Hematopoietic multipotent progenitor cell (in vitro differentiated cells): ENCODE measurements at places on chromosomes 3 and 15. TPM values are rescaled to one million over a fixed set of nuclear protein-coding genes. Genes with fewer than 3 reads are reported as not detected.
A peak's percentile ranks its signal among the peaks of the same experiment; 100 is the strongest.

The XYLB gene
- total RNA-seq, result 1.9 TPM

DNA sequence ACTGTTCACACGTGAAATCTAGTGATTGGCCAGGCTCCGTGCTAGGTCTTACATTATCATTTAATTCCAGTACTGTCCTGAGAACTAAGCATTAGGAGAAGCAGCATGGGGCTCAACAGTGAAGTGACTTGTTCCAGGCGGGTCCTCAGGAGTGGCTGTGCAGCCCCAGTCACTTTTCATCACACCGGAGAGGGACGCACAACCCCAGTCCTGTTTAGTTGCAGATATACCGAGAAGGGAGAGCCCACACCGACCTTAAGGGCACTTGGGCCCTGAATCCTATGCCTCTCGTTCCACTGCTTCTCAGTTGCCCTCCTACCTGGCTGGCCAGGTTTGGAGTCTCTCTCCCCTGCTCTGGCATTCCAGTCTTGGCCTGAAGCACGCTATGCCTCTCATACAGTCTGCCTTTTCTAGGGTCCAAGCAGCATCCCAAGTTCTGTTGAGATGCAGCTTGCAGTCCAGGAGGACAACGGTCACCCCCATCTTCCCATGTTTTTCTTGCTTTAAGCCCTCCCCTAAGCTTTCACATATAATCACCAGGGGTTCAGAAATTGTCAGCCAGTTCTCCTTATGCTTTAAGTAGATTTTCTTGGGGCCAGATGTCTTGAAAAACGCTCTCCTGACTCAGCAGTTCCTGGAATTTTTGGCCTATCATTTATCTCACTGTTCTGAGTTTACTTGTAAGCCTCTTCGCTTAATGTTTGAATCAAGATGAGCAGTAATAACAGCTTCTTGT lies 10.1 kb downstream of the FAM131A start:
- DNase-seq, result no peak

DNA sequence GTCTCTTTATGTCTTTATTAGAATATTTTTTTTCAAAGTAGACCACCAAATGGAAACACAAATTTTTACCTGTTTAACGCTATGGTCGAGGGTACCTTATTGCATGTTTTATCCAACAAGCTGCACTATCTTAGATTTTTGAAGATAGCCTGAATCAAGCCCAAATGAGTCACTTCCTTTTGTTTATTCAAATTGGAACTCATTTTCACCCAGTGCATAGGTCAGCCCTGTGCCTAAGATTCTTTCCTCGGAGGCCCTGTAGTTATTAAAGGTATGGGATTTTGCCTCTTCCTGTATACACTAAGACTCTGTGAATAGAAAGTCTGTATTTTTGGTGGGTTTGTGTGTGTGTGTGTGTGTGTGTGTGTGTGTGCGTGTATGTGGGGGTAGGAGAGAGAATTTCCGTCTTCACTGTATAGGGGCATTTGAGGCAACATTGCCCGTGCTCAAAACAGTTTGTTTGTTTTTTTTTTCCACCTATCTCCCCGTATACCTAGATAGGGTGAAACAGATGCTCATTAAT lies 358.0 kb upstream of the CADM2 start:
- DNase-seq, result no peak

DNA sequence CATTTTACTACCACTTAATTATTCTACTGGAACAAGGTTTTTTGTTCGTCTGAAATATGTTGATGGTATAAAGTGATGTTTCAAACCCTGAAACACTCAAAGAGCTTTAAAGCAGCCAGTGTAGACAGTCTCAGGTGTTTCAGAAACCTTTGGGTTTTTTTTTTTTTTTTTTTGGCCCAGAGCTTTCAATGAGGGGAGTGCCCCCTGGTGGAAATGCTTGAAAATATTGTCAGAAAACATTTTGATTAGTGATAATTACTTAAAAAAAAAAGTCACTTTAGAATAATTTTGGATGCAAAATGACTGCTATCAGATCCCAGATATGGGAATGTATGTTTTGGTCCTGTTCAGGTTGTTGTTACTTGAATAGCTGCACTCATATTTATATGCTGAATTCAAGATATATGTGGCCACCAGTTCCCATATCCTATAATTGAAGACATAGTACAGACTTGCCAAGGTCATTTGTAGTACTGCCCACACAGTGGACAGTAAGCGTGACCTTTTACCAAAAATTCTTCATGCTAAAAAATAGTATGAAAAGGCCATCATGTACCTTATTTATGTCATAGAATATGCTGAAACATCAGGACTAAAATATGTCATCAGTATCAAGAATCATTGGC lies 35.9 kb downstream of the SATB1 start:
- DNase-seq, result peak; percentile 42

DNA sequence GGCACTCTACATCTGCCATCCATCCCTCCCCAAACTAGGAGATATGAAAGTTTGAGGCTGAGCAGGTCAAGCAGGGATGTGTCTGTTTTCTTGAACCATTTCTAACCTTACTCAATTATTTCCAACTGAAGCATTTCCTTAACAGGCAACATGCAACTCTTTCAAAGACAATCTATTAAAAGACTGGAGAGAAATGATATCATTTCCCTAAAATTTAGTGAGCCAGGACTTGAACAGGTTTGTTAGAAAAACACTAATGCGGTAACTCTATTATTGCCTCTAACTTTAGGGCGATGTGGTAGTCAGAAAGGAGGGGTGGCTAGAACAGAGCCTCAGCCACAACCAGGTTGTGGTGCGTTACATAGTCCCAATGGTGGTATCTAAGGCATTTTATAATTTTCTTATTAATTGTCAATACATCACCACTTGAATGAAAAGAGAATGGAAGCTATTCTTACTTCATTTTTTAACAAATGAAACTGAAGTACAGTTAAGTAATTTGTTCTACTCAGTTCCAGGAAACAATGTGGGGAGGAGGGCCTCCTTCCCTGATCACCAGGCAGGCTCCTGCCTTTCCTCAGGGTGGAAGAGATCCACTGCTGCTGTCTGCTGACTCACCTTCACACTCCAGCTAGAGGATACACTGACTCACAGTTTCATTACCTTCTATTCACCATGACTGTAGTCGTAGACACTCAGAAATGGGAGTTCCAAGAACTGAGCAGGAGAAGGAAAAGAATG lies 22.8 kb downstream of the MYO1E start:
- no peak for DNase-seq
